ENCODE measurements at places on chromosomes 3 and 15.

DNA sequence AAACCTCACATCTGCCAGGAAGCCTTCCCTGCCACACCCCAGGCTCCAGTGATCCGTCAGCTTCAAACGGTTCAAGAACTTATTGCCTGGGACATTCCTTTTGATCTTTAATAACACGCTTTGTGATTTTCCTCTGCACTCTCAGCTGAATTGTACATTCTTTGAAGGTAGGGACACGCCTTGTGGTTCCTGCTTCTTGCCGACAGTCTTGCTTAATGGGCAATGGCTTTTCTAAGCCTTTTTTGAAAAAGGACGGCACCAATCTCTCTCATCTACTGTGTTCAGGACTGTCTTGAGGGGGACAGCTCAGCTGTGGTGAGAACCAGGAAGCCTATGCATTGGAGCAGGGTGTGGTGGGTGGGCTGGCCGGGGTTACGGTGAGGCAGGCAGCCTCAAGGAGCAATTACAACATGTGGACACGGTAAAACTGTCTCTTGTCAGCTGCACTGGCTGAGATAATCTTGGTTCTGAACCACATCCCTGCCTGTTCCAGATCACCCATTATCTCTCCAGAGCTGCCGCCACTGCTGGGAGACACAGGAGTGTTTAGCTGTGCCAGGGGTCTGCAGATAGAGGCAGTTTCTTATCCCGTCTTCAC, 46.0 kb upstream of the GLCE start:
- DNase-seq: no peak

- DNase-seq: no peak
Observed at GRCh38 chr15:70355275-70355795, 257.6 kb upstream of the TLE3 start.

- DNase-seq: no peak
Observed at GRCh38 chr15:31271224-31271635, 55.4 kb upstream of the KLF13 start.

DNA sequence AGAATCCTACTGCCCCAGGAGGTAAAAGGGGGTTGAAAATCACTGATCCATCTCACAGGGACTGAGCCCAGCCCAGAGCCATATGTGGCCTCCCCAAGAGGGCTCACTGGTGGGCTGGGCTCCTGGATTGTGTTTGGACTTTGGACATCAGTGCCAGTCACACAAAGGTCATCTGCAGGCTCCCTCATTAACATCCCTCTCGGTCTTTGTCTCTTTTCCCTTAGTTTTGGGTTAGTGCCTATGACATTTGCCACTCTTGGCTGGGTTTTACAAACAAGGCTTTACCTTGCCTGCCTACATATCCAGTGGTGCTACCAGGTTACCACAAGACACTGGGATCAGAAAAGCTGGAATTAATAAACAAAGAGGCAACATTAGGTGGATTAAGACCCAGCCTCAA, 27.9 kb downstream of the IFT122 start:
- DNase-seq: no peak

- DNase-seq: no peak
Observed at GRCh38 chr15:39025881-39026280, 461.3 kb upstream of the RASGRP1 start.

DNA sequence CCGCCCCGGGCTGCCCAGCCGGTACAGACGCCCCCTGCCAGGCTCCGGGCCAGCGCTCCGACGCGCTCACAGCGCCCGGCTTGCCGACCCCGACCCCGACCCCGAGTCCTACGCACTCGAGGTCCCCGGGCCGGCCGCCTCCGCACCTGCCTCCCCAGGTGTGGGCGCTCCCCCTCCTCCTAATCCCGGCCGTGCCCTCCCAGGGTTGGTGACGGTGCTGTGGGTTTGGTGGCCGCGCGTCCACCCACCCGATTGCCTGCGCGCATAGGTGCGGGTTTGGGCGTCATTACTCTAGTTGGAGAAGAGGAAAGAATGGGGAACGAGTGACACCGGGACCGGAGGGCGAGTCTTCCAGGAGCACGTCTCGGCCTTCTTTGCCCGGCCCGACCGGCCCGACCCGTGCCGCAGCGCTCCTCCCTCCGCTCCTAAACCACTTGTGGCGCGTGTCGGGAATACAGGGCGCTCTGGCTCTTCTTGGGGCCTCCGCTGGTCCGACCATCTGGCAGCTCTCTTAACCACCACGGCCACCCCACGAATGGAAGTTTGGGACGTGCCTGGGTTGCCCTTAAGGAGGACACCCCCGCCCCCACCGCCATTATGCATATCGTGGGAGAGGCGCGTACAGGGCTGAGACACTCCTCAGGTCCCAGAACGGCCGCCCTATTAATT, 810 bp upstream of the THRB start:
- DNase-seq: no peak

Measured in anterior cingulate cortex (tissue), 58 donors.